NCI-H2081 (cell line): ENCODE measurements at places on chromosomes 5 and 9.

GRCh38 chr5:86526811-86527348 lies 90.9 kb upstream of the COX7C start:
- DNase-seq = no peak

- no peak for DNase-seq
Measured at GRCh38 chr9:18362901-18363685, 110.9 kb upstream of the ADAMTSL1 start.

DNA sequence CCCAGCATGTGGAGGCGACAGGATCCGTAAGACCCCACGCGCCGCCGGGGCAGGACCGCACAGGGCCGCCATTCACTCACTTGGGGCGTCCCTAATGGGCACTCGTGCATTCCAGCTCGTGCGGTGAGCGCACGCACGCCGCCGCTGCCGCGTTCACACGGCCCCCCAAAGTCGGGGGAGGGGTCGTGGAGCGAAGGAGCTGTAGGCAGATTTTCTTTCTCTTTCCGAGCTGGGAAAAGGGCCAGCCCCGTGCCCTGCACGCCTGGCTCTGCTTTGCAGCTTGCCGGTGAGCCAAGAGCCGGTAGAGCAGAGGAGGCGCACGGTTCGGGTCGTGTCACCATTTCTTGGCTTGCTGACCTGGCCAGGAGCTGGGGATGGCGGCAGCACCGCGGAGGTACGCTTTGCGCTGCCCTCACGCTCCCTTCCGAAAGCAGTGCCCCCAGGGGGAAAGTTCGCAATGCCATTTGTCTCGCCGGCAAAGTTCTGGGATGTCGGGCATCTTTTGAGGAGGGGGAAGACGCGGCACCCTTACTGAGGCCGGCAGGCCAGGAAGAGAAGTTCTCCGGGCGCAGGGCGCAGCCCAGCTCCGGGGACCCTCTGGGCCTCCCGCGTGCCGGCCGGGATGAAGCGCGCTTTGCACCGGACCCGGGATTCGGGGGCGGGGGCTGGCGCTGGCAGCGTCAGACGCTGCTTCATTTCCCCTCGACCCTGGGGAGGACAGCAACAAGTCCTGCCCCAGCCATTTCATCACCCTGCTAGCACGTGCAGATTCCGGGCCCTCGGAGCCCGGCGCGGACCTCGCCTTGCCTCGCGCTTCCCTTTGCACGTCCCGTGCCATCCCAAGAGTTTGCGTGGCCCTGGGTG lies 898 bp downstream of the STC2 start:
- DNase-seq = no peak

DNA sequence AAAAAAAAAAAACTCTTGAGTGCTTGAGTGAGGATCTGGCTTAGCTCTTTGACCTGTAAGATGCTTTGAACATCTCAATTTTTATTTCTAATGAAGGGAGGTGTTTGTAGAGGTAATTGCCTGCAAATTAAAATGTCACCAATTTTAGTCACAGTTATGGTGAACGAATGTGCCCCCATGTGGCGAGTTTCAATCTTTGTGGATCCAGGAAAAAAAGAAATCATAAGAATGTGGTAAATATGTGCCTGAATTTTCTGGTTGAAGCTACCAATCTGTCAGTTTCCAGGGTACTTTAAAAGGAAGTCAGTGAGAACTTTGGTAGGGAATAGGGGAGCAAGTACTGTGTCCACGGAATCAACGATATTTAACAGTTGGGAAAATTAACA lies 1772.4 kb upstream of the CDH9 start:
- no peak for DNase-seq

- peak; percentile 36 for DNase-seq
Measured at GRCh38 chr5:168987543-168988300, 313.2 kb downstream of the SLIT3 start.

GRCh38 chr5:75389430-75389829 lies 52.4 kb downstream of the HMGCR start:
- DNase-seq = no peak

DNA sequence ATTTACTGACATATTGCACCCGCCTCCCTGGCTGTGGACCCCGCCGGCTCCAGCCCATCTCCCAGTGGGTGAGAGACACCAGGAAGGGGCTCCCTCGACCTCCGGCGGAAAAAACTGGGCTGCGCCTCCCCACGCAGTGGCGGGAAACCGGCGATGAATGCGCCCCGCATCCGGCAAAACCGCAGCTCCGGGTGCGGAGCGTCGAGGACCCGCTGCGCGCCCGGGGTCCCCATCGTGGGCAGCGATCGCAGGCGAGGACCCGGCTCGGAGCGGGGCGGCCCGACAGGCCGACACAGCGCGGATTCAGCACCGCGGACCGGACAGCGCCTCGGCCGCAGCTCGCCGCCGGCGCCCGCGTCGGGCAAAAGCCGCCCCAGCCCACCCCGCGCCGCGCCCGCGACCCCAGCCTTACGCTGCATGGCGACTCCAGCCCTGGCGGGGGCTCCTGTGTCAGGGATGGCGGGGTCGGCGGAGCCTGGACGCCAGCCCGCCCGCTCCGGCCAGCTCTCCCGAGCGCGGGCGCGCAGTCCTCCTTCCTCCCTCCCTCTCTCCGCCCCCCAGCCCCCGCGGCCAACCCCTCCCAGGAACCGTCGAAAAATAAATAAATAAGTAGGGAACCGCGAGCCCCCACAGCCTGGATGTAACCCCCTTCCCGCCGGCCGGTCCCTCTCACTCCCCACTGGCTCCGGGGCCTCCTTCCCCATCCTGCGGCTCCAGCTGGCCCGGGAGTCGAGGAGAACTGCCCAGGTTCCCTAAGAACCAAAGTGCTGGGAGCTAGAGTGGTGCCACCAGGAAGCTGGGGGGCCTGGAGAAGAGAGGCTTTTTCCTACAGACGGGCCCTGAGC lies 3.1 kb downstream of the LHX3 start:
- DNase-seq = no peak

- no peak for DNase-seq
Measured at GRCh38 chr9:79080536-79080935, 491.2 kb upstream of the TLE4 start.

GRCh38 chr5:160567031-160567705 lies 145.5 kb downstream of the PTTG1 start:
- DNase-seq = no peak

GRCh38 chr9:33081128-33081851 lies 4.8 kb upstream of the SMU1 start:
- DNase-seq = peak; percentile 88

DNA sequence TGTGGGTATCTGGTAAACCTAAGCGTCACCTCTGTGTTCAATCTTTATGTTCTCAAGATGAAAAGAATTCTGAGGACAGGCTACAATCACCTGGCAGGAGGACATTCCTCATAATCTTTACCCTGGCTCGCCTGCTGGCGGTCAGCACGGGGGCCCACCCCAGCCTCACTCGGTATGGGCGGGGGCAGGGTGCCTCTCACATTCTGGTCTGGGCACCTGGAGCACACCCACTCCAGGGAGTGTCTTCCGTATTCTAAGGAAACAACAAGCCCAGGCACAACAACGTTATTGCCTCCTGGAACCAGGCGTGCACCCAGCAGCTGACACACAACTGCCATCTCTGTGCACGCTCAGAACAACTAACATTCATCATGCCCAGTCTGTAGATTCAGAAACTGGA lies 179.8 kb downstream of the ROR2 start:
- no peak for DNase-seq
